CD4-positive, alpha-beta memory T cell (primary cell): ENCODE measurements at places on chromosomes 3 and 15. TPM values are rescaled to one million over a fixed set of nuclear protein-coding genes. Genes with fewer than 3 reads are reported as not detected.

Gene PARP15
- polyA plus RNA-seq: 7.6 TPM

Gene SHF
- 1.7 TPM for polyA plus RNA-seq

Gene ATP13A5
- polyA plus RNA-seq: not detected

Gene CTXN2
- not detected for polyA plus RNA-seq

DNA sequence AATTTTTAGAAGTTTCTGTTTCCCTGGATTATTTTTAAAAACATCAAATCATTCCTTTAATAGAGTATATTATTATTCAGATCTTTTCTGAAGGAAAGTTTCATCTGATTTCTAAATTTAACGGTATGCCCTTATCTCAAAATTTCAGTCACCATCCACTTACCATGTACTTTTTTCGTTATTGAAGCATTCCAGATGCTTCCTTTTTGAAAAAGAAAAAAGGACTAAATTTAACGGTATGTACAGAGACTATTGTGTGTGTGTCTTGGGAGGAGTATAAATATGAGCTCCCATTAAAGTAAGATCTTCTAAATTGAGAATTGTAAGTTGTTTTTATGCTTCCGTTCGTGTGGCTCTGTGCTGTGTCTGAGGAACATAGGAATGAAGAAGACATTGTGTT lies 517.4 kb upstream of the GOLIM4 start:
- no peak for DNase-seq

GRCh38 chr15:81575436-81576123 lies 201.6 kb upstream of the TMC3 start:
- no peak for DNase-seq

DNA sequence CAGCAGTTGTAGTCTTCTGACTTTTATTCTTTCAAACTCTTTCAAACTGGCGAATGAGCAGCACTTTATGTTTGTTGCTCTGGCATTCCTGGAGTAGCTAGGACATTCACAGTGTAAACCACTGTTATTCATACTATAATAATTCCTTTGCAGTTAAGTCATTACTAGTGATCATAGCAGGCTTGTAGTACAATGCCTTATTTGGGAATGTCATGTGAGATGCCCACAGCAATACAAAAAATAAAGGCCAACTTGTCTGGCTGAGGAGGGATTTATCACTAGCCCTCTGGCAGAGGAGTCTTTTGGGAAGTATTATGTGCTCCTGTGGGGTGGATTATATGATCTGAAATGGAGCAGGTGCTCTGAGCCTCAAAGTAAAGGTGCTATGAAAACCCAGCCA lies 197.2 kb downstream of the VGLL3 start:
- DNase-seq: no peak

DNA sequence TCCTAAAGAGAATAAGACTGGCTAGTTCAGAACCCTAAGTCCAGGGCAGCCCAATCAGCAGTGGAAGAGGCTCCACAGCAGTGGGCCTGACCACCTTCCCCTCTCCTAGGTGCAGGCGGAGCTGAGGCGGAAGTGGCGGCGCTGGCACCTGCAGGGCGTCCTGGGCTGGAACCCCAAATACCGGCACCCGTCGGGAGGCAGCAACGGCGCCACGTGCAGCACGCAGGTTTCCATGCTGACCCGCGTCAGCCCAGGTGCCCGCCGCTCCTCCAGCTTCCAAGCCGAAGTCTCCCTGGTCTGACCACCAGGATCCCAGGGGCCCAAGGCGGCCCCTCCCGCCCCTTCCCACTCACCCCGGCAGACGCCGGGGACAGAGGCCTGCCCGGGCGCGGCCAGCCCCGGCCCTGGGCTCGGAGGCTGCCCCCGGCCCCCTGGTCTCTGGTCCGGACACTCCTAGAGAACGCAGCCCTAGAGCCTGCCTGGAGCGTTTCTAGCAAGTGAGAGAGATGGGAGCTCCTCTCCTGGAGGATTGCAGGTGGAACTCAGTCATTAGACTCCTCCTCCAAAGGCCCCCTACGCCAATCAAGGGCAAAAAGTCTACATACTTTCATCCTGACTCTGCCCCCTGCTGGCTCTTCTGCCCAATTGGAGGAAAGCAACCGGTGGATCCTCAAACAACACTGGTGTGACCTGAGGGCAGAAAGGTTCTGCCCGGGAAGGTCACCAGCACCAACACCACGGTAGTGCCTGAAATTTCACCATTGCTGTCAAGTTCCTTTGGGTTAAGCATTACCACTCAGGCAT lies 33.7 kb downstream of the VIPR1 start:
- peak; percentile 43 for DNase-seq

DNA sequence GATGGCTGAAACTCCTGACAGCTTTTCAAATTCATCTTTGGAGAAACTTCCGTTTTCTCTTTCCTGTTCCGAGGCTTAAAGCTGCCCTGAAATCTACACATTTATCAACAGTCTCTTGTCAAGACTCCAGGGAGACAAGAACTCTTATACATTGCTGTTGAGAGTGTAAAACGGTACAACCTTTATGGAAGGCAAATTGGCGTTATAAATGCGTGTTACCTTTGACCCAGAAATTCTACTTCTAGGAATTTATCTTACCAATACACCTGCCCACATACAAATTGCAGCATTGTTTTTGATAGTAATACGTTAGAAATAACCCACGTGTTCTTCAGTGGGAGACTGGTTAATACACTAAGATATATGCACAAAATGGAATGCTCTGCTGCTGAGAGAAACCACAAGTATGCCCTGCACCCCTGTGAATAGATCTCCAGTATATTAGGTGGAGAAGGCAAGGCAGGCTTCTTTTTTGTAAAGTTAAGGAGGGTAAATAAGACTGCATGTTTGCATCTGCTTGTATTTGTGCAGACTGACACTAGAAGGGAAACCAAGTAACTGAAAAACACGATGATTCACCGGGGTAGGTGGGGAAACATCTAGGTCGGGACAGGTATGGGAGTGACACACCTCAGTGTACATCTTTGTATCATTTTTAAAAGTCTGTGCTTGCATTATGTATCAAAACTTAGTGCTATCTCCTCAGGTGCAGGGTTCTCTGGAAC lies 97.5 kb downstream of the IGF1R start:
- no peak for DNase-seq

GRCh38 chr3:51703761-51704510 lies 2.9 kb upstream of the GRM2 start:
- no peak for DNase-seq

GRCh38 chr3:197592361-197593045 lies 36.7 kb upstream of the BDH1 start:
- no peak for DNase-seq

GRCh38 chr15:76058714-76059319 lies 968 bp upstream of the TMEM266 start:
- no peak for DNase-seq

GRCh38 chr3:13544293-13544831 lies 4.6 kb upstream of the FBLN2 start:
- DNase-seq: peak; percentile 80

GRCh38 chr3:141992512-141992911 lies 116.1 kb downstream of the ATP1B3 start:
- no peak for DNase-seq

DNA sequence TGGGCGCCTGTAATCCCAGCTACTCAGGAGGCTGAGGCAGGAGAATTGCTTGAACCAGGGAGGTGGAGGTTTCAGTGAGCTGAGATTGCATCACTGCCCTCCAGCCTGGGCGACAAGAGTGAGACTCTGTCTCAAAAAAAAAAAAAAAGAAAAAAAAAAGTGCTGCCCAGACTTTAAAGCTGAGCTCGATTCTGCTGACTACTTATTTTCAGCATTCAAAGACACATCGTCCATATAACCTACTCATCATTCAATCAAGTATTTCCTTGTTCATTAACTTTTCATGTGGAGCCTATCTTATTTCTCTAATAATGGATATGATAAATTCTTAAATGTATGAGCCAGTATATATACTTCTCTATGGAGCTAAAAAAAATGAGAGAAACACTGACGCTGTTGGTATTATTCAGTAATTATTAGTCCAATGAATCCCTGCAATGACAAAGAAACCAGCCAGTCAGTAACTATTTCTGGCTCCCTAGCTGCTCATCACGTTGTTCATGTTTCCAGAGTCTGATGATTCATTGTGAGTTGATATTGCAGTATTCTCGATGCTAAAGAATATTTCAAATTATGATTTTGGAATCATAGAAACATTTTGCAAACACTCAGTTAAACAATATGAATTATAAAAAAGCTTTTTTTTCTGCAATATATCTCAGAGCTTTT lies 111.9 kb downstream of the RAP2B start:
- DNase-seq: no peak

DNA sequence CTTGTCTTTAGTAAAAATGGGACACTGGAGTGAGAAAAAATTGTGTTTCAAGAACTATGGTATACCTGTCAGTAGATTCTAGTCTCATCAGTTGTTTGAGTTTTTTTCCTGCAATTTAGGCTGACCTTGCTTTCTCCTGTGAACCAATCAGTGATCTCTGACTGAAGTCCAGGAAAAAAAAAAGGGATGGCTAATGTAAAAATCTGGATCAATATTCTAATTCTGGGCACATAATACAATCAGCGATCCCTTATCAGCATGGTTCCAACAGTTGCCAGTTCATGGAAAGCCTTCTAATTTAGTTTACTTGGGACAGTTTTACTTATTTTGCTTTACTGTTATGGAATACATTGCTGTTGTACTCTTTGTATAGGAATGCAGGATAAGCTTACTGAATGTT lies 17.0 kb downstream of the TRPM7 start:
- no peak for DNase-seq
